Stimulated activated CD8-positive, alpha-beta memory T cell treated with anti-CD3 and anti-CD28 coated beads, Interleukin-2, amount 100 ng/mL, for 1 hour (primary cell): ENCODE measurements at places on chromosomes 7 and 10.

DNA sequence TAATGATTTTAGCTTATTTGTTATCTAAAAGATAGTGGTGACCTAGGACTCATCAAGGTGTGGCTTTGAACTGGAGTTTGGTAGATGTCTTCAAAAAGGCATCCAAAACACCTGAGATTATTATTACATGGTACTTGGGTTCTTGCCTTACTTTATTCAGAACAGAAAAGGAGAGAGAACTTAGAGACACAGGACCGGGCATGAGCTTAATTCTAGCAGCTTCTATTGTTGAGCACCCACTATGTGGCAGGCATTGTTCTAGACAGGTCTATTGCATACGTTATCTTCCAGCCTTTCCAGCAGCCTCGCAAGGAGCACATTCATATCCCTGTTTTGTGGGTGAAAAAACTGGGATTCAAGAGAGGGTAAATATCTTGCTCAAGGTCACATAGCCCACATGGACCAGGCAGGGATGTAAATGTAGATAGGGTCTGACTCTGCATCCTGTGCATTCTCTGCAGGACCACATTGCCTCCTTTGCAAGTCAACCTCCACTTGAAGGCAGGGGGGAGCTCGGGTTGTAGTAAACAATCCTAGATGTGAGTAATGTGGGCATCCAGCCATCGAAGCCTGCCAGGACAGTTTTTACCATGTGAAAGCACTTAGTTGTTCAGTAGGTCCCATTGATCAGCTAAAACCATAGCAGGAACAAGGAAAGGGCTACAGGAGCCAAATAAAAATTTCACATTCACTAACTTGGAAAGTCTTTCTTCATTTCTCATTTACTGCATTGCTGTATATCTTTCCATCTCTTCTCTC is 551.4 kb downstream of the LRMDA start:
- DNase-seq: no peak

DNA sequence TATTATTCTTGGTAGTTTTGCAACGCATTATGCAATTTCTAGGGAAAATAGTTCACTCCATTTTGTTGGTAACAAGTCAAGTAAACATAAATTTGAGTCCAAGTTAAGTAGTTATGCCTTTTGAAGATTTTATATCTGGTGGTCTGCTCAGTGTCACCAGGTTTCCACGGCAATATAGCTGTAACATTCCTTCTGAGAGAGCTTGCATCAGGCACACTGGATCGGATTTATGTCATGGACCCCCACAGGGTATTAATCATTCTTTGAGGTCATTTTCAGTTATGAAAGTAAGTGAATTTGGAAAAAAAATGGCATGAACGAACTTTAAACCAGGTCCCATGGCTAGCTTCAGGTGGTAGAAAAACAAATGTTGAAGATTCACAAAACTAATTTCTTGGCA is 136.3 kb downstream of the POLR1F start:
- DNase-seq: no peak

DNA sequence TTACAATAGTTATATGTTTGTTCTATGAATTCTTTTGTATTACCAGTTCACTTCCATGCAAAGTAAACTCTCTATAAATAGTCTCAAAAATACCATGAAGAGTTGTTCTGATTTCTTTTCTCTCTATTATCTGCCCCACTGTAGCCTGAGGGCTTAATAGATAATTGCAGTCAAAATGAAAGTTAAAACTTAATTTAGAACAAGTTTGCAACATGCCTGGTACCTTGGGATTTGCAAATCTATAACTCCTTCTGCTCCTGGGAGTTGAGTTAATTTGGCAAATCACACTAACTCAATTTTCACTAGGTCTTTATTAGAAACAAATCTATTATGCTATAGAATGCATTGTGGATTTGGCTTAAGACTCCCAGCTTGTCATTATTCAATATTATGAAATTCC is 21.8 kb upstream of the NDUFA5 start:
- DNase-seq: no peak

- no peak for DNase-seq
Measured at GRCh38 chr10:87622314-87623004, 37.2 kb upstream of the PAPSS2 start.

GRCh38 chr10:131973160-131973951 is 8.4 kb downstream of the BNIP3 start:
- DNase-seq: no peak

- no peak for DNase-seq
Measured at GRCh38 chr10:56231436-56231835, 129.6 kb downstream of the ZWINT start.

DNA sequence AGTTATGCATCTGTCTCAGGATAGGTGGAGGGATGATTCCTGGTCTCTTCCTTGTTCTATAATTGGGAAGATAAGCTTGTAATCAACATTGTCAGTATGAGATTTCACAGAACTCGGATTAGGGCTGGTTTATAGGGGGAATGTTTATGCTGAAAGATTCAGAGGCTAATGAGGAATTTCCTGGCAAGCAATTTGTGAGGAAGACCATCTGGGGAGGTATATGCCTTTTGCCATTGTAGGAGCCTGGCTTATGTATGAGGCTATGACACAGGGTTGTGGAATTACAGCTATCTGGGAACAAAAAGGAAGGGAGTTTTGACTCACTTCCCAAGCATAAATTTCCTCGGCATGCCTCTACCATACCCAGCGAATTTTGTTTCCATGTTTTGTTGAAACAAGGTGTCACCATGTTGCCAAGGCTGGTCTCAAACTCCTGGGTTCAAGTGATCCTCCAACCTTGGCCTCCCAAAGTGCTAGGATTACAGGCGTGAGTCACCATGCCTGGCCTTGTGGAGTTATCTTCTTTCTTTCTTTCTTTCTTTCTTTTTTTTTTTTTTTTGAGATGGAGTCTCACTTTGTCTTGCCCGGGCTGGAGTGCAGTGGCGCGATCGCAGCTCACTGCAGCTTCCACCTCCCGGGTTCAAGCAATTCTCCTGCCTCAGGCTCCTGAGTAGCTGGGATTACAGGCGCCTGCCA is 1.6 kb upstream of the COPS6 start:
- DNase-seq: no peak

- DNase-seq: no peak
Measured at GRCh38 chr7:2118630-2119190, 114.0 kb downstream of the MAD1L1 start.

GRCh38 chr7:90758933-90759562 is 162.9 kb downstream of the CDK14 start:
- DNase-seq: no peak

- no peak for DNase-seq
Measured at GRCh38 chr10:122966879-122967278, 12.9 kb upstream of the C10orf88 start.

- DNase-seq: no peak
Measured at GRCh38 chr10:73910401-73910763, 550 bp upstream of the PLAU start.

DNA sequence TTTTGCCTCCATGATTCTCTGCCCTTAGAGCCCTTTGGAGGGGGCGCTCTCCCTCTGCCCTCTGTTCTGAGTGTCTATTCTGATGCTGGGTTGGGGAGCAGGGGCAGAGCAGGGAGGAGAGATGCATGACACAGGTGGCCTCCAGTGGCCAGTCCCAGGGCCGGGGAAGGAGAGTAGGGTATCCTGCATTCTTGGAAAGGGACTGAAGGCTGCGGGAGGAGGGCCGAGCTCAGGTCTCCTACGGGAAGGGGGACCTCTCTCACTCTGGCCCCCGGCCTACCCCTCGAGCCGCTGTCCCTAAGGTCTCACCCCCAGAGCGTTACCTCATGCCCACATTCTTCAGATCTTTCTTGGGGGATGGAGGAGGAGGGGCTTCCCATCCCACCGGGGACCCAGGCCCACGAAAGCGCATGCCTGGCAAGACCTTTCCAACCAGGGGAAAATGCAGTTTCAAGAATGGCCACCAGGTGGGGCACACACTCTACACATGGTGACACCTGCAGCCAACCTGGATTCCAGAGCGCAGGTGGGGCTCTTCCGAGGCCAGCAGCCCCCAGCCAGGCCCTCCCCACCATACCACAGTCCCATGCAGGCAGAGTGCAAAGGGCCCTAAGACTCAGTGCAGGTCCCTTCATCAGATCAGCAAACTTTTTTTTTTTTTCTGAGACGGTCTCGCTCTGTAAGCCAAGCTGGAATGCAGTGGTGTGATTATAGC is 86.4 kb downstream of the MYL10 start:
- DNase-seq: peak; percentile 49

DNA sequence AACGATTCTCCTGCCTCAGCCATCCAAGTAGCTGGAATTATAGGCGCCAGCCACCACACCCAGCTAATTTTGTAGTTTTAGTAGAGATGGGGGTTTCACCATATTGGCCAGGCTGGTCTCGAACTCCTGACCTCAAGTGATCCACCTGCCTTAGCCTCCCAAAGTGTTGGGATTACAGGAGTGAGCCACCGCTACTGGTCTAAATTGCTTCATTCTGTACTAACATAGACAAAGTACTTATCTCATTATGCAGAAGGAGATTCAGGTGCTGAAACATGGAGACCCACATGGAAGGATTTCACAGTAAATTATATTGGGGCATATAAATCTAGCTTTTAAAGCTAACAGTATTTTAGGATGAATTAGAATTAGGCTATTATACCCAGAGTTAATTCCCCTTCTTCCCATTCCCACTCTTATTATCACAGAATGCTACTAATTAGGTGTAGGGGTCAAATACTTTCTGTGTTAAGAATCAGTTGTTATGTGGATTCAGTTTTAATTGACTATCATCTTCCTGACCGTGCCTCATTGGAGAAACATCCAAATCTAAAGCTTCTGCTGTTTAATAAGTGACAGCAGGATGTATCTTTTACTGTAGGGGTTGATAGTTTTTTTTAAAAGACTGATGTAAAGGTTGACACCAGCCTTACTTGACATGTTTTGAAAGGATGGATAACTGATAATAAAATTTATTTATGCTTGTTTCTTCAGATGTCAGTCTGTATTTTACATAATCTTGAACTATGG is 27.2 kb downstream of the ADK start:
- no peak for DNase-seq

GRCh38 chr10:64760371-64760770 is 1239.2 kb downstream of the REEP3 start:
- no peak for DNase-seq
